ENCODE measurements at places on chromosomes 12 and 14.

DNA sequence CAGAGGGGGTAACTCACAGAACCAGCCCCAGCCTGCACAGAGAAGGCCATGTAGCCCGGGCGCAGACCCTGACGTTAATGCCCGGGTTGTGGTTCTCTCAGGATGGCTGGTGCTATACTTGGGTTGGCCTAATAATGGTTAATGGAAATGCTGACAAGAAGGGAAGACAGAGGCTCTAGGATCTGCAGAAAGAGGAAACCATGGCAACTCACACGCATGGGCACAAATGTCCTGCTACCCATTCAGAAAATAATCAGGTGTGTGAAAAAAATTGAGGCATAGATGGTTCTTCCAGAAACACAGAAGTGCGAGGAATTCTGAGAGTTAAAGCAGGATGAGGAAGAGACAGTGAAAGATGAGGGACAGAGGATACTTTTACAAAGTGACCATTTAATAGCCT lies 33.8 kb downstream of the APPL2 start:
- DNase-seq = no peak

GRCh38 chr14:68668531-68668930 lies 124.3 kb downstream of the ZFP36L1 start:
- no peak for DNase-seq

DNA sequence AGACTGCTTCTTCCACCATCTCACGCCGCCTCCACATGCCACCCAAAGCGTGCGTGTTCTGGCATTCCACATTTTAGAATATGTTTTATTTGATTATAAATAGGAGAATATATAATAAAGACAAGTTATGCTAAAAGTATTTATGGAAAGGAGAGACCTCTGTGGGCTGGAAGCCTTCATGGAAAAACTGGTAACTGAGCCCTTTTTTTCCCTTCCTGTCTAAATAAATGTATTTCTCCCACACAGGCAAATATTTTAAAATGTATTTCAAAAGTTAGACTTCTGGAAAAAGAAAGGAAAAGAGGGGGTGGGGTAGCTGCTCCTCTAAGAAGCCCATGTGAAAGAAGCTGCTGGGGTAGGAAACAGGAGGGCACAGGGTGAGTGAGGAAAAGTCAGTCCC lies 16.1 kb upstream of the NR4A1 start:
- no peak for DNase-seq

GRCh38 chr12:97177481-97177880 lies 270.4 kb downstream of the NEDD1 start:
- no peak for DNase-seq

GRCh38 chr12:79706676-79707075 lies 15.9 kb upstream of the PAWR start:
- no peak for DNase-seq

DNA sequence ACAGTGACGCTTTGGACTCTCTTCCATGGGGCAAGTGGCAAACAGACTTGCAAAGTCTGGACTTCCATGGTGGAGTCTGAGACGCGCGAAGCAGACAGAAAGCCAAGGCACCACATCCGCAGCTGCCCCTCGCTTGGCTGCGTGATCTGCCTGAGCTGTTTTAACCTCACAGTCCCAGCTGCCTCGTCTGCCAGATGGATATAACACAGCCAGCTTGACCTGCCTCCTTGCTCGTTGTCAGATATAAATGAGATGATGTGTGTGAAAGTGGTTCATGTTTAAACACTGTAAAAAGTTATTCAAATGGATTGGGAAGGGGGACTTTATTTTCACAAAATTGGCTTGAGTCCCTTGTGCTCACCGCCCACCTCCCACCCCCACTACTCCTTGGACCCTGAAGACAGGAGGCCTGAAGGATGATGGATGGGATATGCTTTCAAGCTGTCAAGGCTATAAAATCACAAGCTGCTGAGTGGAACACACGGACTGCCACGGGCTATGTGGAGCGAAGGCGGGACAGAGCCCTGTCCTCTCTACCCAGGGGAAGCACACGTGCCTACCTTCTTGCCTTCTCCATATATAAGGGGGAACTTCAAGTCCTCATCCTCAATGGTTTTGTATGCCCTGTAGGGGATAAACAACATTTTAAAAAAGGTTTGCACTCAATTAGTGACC lies 226.9 kb downstream of the MON2 start:
- no peak for DNase-seq

GRCh38 chr12:52628111-52628507 lies 9.8 kb upstream of the KRT73 start:
- DNase-seq = no peak

DNA sequence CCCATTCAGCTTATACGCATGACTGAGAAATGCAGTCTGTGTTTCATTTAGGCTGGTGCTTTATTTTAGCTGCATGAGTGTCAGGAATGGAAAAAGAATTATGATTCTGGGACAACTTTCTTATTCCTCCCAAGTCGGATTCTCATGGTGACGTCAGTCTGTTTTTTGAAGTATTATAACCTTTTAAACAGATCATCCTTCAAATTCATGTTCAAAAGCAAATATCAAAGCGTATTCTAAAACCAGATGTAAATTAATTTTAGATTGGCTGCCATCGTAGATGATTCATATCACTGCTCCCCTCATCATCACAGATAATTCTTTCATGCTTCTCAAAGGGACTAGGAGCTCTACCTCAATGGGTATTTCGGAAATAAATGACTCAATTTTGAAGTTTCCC lies 15.0 kb downstream of the FNTB start:
- DNase-seq = no peak

DNA sequence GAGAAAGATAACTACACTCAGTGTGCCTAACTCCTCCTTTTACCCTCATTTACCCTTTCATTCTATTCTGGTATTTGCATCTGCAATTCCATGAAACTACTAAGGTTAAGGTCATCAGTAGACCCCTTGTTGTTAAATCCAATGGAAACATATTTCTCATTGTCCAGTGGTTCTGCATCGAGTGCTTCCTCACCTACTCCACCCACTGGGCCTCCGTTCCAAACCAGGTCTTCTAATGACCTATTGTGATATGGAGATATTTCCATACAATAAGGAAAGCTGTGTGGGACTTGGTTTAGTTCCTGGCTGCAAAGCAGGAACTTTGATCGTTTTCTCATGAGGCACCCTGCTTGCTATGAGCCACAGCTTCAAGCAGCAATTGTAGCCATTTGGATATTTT lies 99.5 kb upstream of the FSCB start:
- no peak for DNase-seq

GRCh38 chr14:100348784-100349685 lies 25.9 kb downstream of the SLC25A47 start:
- no peak for DNase-seq

DNA sequence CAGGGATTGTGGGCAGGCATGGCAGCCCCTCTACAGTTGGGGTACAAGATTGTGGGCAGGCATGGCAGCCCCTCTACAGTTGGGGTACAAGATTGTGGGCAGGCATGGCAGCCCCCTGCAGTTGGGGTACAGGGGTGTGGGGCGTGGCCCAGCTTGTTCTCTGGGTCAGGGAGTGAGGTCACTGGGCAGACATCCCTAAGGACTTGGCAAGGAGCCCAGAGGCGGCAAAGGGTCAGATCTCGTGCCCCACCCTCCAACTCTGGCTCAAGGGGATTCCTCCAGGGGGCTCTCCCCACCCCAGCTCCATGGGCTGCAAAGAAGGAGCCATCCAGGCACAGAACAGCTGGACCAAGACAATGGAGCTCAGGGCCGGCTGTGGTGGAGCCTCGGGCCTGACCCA lies 25.8 kb upstream of the NUDT14 start:
- DNase-seq = no peak

- DNase-seq = no peak
Observed at GRCh38 chr14:31197671-31198070, 9.9 kb downstream of the HECTD1 start.

GRCh38 chr12:131816495-131816894 lies 11.7 kb upstream of the MMP17 start:
- no peak for DNase-seq

DNA sequence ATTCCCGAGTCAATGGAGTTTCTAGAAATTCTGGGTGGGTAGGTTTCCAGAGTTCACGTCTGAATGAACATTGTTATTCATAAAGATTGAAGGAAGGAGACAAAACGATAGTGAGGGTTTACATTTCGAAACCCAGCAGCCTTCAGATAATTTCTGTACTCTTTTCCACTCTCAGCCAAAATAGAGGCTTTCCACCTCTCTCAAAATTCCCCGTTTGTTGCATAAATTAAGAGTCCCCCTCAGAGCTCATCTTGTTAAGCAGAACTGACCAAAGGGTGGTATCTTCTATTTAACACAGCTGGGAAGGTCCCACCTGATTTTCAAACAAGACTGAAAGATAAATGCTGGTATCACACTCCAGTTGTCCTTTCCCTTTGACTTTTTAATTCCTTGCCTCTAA lies 21.5 kb upstream of the YARS2 start:
- no peak for DNase-seq

GRCh38 chr14:54719406-54719805 lies 152.5 kb downstream of the SAMD4A start:
- no peak for DNase-seq

DNA sequence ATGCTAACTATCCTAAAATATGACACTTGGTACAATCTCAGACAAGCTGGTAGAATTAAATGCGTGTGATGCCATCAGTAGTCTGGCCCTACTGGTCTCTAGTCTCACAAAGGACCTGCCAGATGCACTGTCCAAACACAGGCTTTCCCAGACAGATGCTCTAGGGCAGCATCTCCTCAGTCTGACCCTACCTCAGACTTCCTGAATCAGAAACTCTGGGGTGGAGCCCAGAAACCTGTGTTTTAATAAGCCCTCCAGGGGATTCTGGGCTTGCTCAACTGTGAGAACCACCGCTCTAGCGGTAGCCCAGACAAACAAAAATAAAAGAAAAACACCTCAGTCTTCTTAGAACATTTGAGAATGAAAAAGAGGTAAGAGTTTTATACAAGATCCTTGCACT lies 48.0 kb downstream of the BDKRB1 start:
- DNase-seq = no peak

DNA sequence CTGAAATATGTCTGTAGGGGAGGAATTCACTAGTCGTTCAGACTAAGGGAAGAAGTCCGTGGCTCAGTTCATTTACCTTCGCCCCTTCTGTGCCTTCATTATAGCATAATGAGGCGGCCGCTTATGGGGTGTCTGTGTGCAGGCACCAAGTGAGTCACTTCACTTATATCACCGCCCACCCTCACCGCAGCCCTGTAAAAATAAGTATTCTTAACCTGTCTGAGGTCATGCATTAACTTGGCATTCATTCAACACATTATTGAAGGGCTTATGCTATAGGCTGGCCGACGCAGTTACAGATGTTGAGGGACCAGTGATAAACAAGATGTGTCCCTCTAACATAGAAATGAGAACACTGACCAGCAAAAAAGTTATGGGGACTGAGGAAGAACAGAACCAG lies 47.7 kb upstream of the PTCSC3 start:
- DNase-seq = no peak

DNA sequence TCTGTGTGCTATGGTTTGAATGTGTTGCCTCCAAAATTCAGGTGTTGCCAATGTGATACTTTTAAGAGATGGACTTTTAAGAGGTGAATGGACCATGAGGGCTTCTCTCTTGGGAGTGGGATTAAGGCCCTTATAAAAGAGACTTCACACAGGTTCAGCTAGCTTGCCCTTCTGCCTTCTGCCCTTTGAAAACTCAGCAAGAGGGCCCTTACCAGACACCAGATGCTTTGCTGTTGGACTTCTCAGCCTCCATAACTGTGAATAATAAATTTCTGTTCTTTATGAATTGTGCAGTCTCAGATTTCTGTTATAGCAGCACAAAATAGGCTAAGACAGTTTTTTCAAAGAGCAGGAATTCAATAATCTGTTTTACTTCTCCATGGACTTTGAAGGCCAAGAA lies 86.1 kb downstream of the DIP2B start:
- no peak for DNase-seq

DNA sequence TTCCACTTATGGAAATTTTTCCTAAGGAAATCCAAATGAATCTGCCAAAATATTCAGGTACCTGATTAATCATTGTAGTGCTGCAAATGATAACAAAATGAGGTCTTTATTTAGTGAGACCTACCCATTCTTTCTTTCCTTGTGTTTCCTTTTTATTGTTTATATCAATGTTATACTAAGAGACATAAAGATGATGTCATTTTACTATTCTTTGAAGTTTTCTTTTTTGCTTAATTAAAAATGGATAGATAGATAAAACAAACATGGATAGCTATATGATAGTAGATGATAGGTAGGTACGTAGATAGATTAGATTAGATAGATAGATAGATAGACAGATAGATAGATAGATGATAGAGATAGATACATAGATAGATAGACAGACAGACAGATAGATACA lies 669.5 kb upstream of the TBX3 start:
- no peak for DNase-seq

- no peak for DNase-seq
Observed at GRCh38 chr12:107368586-107368985, 275.2 kb upstream of the CRY1 start.

- no peak for DNase-seq
Observed at GRCh38 chr14:95274874-95275273, 44.8 kb downstream of the CLMN start.

GRCh38 chr14:103333754-103334643 lies at the start of gene EIF5:
Gene EIF5 (plus strand): TSS chr14:103334237. CDS start chr14:103335861, 1,624 bp downstream.
- DNase-seq = peak; percentile 95

DNA sequence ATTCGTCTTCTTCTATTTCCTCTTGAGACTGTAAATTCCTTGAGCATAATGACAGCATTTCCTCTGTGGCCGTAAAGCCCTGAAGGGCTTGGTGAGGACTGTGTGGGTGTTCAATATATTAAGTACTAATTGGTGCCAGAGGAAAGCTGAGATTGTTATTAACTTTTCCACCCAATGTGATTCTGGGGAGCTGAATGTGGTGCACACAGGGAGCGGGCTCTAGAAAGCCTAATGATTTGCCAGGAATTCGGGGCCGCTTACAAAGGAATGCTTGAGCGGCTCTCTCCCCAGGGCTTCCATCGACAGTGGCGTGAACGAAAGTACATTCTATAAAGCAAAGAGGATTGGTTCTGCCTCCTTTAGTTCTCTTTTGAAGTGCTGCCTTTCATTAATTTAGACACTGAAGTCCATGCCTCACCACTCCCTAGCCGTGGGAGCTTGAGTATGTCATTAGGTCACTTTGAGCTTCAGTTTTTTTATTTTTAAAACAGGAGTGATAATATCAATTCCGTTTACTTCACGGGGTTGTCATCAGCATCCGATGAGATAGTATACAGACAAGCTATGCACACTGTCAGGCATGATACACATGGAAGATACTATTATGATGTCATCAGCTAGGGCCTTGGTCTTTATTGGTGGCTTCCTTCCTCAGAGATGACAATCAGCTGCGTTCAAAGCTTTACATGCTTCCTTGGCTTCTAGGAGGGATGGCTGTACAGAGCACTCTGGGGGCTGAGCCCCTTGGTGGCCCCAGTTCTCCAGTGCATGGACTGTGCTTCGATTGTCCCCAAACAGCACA lies 11.0 kb upstream of the GSG1 start:
- DNase-seq = no peak

Data from NT2/D1 (cell line).